ENCODE measurements at places on chromosomes 1 and 21.

GRCh38 chr1:155970531-155971167 lies 7.7 kb downstream of the ARHGEF2 start:
- DNase-seq = peak; percentile 70

- no peak for DNase-seq
Observed at GRCh38 chr1:164667001-164667400, 108.0 kb downstream of the PBX1 start.

GRCh38 chr1:224564454-224565084 lies 51.5 kb upstream of the CNIH3 start:
- DNase-seq = no peak

DNA sequence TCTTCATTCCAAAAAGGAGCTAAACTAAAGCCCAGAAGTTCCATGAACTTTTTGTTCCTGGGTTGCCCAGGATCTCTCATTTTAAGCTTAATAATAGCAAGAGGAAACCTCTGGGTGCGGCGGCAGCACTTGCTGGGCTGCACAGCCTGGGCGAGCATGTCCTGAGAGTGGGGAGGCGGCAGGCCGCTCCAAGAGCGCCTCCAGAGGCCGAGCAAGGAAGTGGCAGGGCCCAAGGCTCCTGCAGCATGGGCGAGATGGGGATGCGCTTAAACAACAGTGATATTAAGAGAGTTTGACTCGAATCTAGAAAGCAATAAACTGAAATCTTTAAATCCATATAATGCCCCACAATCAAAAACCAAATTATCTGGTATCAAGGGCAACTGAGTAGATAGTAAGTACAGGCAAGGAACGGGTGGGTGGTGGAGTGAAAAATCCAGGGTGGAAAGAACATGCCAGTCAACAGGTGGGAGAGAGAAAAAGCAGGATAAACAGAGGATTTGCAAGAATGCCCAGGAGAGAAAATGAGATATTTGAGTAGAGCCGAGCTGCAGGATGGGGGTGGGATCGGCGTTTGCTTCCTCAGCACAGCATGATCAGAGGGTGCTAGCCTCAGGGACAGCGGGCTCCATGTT lies 14.1 kb upstream of the TNR start:
- peak; percentile 12 for DNase-seq

DNA sequence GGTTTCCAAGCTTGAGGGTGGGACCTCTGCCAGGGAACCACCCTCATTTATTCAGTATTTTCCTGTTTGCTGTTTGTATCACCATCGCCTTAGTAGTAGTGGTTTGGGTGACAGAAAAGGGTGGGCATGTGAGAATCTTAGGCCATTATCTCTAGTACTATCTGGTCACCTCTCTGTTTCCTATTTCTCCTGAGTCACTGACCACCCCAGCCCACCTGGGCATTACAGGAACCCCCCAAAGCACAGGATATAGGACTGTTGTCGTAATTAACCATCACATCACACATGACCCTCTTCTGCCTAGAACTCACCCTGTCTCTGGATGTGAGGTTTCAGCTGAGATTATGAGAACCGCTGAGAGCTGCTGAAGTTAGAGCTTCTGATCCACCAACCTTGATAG lies 60.4 kb downstream of the IL23R start:
- no peak for DNase-seq

DNA sequence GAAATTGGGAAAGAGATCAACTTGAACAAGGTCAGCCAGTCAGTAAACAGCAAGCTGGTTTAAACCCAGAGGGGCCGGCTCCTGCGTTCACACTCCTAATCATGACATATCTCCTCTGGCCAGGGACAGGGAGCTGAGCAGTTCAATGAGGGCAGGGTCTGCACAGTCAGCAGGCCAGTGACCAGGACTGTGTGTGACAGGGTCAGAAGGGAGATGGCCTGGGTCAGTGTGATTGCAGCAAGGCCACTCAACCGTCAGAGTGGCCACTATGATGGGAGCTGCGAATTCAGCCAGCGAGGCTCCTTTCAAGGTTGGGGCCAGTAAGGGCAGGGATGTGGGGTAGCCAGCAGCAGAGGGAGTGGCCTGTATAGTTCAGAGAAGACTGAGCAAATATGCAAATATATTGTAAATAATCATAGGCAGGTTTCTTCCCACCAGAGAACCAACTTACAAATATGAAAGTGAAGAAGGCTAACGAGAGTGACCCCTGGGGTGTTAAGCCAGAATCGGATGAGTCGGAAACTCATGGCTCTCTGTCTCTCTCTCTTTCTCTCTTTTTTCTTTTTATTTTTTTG lies 20.0 kb downstream of the NOL9 start:
- no peak for DNase-seq

DNA sequence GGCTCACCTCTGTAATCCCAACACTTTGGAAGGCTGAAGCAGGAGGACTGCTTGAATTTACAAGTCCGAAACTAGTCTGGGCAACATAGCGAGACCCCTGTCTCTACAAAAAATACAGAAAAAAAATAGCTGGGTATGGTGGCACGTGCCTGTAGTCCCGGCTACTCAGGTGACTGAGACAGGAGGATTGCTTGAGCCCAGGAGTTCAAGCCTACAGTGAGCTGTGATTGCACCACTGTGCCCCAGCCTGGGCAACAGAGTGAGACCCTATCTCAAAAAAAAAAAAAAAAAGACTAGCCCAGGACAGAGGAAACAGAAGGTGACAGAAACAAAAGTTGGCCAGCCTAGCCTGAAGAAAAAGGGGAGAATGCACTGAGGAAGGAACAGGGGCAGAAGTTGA lies 21.2 kb downstream of the ARMH1 start:
- DNase-seq = no peak

- DNase-seq = no peak
Observed at GRCh38 chr1:118488787-118489186, 303.8 kb upstream of the SPAG17 start.

DNA sequence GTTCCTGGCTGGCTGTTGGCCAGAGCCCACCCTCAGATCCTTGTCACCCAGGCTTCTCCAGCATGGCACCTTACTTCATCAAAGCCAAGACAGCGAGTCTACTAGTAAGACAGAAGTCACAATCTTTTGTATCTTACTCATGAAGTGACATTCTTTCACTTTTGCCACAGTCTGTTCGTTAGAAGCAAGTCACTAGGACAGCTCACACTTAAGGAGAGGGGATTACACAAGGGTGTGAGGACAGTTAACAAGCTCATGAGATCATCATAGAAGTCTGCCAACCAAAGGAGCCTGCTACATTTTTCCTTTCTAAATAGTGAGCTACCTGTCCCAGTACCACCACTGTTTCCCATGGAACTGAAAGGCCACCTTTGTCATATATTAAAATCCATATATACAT lies 61.5 kb downstream of the PACC1 start:
- peak; percentile 3 for DNase-seq

DNA sequence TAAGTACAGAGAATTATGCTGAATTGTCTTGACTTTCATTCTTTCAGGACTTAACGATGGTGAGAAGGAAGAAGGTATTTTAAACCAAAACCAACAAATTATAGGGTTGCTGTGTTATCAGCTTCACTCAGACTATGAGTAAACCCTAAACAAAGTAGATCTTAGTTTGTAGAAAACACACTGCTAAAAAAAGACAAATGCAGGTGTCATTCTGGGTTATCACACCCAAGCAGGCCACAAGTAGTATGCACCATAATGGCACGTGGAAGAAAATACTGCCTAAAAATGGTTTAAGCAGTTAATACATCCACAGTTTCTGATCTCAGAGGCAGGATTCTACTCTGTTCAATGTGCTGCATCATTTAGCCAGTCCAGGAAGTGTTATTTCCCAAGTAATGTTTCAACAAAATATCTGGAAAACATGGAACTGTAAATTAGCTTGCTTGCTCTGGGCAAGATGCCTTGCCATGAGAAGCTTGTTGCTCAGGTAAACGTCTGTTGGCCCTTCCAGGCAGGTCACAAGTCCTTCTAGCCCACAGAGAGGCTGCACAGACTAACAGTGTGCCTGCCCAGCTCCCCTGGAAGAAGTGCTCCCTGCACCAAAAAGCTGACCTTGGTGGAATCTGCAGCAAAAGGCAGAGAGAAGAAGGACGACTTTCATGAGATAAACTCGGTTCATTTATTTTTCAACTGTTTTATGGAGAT lies 4.1 kb downstream of the DIPK1A start:
- DNase-seq = no peak

GRCh38 chr1:190098107-190098506 lies 379.6 kb downstream of the BRINP3 start:
- no peak for DNase-seq

GRCh38 chr1:186629341-186629740 lies 50.9 kb downstream of the PTGS2 start:
- no peak for DNase-seq

DNA sequence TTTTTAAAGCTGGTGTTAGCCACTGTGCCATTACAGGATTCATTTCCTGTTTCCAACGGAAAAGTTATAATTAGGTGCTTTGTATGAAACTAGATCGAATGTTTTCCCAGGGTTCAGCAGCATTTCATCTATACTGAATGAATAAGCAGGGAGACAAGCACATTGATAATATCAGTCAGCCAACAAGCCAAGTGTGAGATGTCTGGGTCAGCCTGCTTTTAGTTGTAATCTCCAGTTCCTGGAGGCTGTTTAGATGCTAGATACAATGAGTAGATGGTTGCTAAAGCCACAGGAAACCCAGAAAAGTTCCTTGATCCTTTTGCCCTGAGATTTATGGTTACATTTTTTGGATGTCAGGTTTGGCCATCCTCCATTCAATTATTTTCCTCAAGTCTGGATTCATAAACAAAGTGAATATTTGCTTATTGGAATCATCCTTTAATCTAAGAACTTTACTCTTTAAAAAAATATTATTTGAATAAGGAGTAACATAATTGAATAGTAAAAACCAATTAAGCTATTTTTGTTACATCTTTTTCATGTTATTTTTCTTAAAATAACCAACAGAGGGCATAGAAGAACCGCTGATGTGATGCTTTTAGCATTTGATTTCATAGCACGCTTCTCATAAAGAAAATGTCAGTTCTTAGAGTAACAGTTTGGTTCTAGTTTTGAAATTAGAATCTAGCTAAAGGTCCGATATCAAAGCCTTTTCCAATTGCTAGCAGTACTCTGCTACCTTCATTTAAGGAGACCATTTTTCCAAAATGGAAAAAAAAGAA lies 76.6 kb downstream of the HSPA13 start:
- DNase-seq = no peak

- DNase-seq = no peak
Observed at GRCh38 chr21:15626031-15626430, 103.8 kb upstream of the USP25 start.

- no peak for DNase-seq
Observed at GRCh38 chr1:203627851-203628200, 1.2 kb downstream of the ATP2B4 start.

- no peak for DNase-seq
Observed at GRCh38 chr1:235013512-235013911, 115.1 kb downstream of the TOMM20 start.

DNA sequence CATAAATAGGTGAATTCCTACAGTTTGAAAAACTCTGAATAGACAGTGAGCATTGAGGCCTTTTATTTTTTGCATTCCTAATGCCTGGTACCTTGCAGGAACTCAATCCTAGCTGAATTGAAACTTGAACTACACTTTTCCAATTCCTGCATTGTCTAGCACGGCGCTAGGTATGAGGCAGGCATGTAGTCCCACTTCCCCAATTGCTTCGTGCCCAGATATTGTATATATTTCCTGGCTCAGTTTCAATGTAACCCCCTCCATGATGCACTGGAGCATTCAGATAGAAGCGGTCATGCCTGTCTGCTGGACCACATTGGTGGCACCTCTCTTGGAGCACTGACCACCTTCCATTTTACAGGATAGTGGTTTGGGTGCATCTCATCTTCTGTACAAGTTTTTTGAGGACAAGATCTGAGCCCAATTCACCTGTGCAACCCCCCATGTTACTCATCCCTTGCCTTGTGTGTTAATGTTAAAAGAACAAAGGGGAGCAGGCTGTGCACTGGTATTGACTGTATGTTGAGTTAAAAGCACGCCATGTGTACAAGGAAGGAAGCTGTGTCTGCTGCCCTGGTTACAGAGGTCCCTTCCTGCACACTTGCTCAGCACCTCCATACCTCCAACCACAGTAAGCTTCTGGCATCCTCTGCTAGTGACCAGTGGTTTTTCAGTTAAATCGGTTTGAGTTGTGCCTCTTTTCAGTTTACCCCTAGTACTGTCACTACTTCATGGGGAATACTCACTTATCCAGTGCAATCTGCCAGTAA lies 10.0 kb upstream of the RAB7B start:
- no peak for DNase-seq

GRCh38 chr1:22509815-22510214 lies 53.5 kb upstream of the EPHA8 start:
- no peak for DNase-seq

DNA sequence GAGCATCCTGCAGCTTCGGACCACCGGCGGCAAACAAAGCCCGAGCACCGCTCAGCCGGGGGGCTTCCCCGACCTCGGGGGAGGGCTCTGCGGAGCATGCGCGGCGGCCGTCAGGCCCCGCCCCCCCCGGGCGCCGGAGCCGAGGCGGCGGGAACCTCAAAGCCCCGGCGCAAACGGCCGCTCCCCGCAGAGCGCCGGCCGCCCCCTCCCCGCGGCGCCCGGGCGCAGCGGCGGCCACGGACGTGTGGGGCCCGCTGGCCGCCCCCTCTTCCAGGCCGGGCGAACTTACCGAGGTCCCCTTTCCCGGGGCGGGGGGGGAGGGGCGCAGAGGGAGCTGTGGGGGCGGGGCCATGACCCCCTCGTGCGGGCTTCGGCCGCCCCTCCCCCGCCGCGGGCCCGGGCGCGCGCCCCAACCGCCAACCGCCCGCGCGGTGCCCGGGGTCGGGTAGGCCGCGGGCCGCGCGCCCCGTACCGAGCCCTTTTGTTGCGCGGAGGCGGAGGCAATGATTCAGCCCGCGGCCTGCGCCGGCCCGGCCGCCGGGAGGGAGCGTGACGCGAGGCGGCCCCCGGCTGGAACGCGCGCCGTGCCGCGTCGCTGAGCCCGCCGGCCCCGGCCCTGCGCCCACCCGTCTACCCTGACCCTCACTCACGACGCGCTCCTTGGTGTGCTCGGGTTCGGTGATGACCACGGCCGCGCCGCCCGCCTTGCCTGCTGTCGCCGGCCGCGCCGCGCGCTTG lies 1.7 kb downstream of the RCC2 start:
- DNase-seq = peak; percentile 53

- no peak for DNase-seq
Observed at GRCh38 chr21:44815852-44816628, 1.8 kb downstream of the SUMO3 start.

DNA sequence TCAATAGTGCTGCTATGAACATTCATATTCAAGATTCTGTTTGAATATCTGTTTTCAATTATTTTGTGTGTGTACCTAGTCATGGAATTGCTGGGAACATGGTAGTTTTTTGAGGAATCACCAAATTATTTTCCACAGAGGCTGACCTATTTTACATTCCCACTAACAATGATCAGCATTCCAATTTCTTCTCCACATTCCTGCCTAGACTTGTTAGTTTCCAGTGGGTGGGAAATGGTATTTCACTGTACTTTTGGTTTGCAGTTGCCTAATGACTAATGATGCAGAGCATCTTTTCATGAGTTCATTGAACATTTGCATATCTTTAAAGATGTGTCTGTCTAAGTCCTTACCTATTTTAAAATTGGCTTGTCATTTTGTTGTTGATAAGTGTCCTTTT lies 1182.6 kb upstream of the B3GALT2 start:
- DNase-seq = peak; percentile 86

- DNase-seq = no peak
Observed at GRCh38 chr1:24932284-24932683, 2.2 kb upstream of the RUNX3 start.
